Airway epithelial cell (primary cell): ENCODE measurements at places on chromosomes 4 and X. TPM values are rescaled to one million over a fixed set of nuclear protein-coding genes. Genes with fewer than 3 reads are reported as not detected.

Gene ERVMER34-1
- 2.7 and 4.2 TPM in 2 replicates for total RNA-seq

Gene MAP7D2
- 0.37 and 1.4 TPM in 2 replicates for total RNA-seq

Gene SLC9B1
- total RNA-seq, result not detected in 2 replicates

Gene NUP62CL
- 2.0 and 3.5 TPM in 2 replicates for total RNA-seq

Gene SUPT20HL1
- not detected in 2 replicates for total RNA-seq

Gene VSIG1
- total RNA-seq, result 0.85 and 1.4 TPM in 2 replicates

Gene SRP72
- total RNA-seq, result 57.7 and 76.0 TPM in 2 replicates

Gene MAMLD1
- total RNA-seq, result 0.92 and 1.1 TPM in 2 replicates

Gene SPANXA1
- not detected in 2 replicates for total RNA-seq

Gene DCLK2
- total RNA-seq, result 0.07 and 0.19 TPM in 2 replicates

Gene SMIM14
- total RNA-seq, result 6.9 and 14.4 TPM in 2 replicates

Gene CCSER1
- total RNA-seq, result 1.4 TPM in 1 of 2 replicates, not detected in the other

Gene F8A1
- total RNA-seq, result 3.0 and 4.5 TPM in 2 replicates
